ENCODE measurements at places on chromosomes 11 and 22. TPM values are rescaled to one million over a fixed set of nuclear protein-coding genes. Genes with fewer than 3 reads are reported as not detected.

- DNase-seq: no peak
Observed at GRCh38 chr11:9530901-9531625, 42.4 kb upstream of the WEE1 start.

DNA sequence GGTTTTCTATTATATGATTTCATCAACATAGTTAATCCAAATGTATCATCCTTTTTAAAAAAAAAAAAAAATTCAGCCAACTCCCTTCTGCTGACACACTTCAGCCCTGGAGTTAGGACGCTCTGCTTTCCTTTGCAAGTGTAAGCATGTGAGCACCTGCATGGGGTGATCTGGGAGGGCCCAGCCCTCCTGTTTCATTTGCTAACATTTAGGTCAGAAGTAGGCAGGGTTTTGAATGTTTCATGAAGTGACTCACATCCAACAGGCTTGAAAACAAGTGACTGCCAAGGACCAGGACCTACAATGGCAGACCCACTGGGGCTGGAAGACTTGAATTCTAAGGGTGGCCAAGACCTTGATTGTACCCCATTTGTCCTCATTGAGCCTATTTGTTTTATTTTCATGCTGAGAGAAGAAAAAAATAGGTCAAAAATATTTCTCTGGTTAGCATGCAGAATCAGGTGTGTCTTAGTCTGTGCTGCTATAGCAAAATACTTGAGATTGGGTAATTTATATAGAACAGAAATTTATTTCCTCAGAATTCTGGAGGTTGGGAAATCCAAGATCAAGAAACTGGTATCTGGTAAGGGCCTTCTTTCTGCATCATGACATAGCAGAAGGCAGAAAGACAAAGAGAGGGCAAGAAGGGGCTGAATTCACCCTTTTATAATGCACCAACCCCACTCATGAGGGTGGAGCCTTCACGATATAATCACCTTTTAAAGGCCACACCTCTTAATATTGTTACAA, 137.6 kb downstream of the CD44 start:
- no peak for DNase-seq

GRCh38 chr11:129543515-129544290, 168.1 kb downstream of the BARX2 start:
- DNase-seq: no peak

GRCh38 chr11:72012897-72013721, 14.4 kb downstream of the IL18BP start:
- no peak for DNase-seq

Gene NAALAD2
- total RNA-seq: not detected
